ENCODE measurements at places on chromosomes 3 and 15. TPM values are rescaled to one million over a fixed set of nuclear protein-coding genes. Genes with fewer than 3 reads are reported as not detected.
A peak's percentile ranks its signal among the peaks of the same experiment; 100 is the strongest.

DNA sequence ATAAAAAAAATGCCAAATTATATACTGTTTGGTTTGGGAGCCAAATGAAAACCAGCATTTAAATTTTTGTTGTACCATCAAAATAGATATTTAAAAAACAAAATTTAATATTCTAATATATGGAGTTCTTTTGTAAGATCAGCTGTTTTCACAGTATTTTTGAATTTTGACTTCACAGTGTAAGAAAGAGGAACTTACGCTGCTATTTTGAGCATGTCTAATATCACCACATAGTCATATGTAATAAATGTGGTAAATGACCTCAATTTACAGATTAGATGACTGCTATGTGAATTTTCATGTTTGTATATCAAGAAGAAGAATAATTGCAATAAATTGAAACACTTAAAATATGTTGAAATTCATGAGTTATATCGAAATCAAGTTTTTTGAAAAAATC, 189.6 kb downstream of the ARRDC4 start:
- no peaks in the 10 kb centered on the region for H3K36me3 ChIP-seq
- H3K4me3 ChIP-seq, result no peak overlapping the region
- no peaks in the 10 kb centered on the region for H3K27me3 ChIP-seq
- no peak overlapping the region for H3K27ac ChIP-seq
- no peak for DNase-seq

GRCh38 chr3:18633002-18633401, 207.9 kb upstream of the SATB1 start:
- H3K36me3 ChIP-seq, result no peaks in the 10 kb centered on the region
- no peaks in the 10 kb centered on the region for H3K27me3 ChIP-seq
- H3K27ac ChIP-seq, result no peak overlapping the region
- H3K4me3 ChIP-seq, result no peak overlapping the region

DNA sequence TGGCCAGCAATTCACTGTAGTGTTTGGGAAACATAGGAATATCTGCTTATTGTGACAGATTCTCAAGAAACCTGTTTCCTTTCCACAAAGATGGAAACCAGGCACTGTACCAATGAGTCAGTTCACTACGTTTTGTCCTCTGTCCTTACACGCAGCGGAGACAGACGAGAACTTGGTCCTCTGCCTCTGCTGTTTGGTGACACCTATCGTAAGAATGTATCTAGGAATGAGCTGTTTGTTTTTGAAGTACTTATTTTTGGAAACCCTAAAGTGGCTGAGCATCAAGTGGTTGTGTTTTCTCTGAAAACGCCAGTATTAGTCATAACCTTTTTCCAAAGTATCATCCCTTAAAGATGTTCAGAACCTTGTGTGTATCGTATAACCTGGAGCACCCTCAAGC, 93.0 kb downstream of the PGPEP1L start:
- no peaks in the 10 kb centered on the region for H3K27me3 ChIP-seq
- peak overlapping the region; percentile 46 for H3K27ac ChIP-seq
- no peak for DNase-seq
- no peak overlapping the region for H3K4me3 ChIP-seq
- H3K4me1 ChIP-seq, result peaks cover 3% of the 10 kb centered on the region

- DNase-seq, result no peak
- peak overlapping the region; percentile 76 for H3K4me3 ChIP-seq
- peak overlapping the region; percentile 87 for H3K27ac ChIP-seq
- H3K27me3 ChIP-seq, result no peaks in the 10 kb centered on the region
- H3K36me3 ChIP-seq, result no peaks in the 10 kb centered on the region
- no peaks in the 10 kb centered on the region for H3K4me1 ChIP-seq
Measured at GRCh38 chr3:13550423-13550690, 1.4 kb downstream of the FBLN2 start.

DUOXA2 gene
- 0.33 TPM for total RNA-seq

Data from breast epithelium (tissue), 4 donors.